GM23338 (cell line): ENCODE measurements at places on chromosomes 7 and 10.

- DNase-seq, result no peak
Observed at GRCh38 chr10:3886641-3887251, 101.7 kb upstream of the KLF6 start.

DNA sequence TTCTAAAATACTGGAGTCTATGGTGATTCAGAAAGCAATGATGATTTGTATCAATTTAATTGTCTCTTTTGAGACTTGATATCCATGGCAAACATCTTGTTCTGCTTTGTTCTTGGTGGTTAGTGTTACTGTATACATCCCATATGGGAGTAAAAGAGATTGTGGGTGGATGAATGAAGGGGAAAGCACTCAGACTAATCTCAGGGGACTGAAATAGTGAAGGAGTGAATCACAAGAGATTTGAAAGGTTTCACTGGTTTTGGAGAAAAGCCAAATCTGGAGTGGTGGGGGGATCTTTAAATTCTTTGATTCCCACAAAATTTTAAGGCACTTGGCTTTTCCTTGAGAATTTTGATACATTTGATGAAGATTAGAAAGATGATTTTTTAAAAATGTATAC lies 369.4 kb downstream of the INHBA start:
- DNase-seq, result no peak

- DNase-seq, result no peak
Observed at GRCh38 chr10:22436526-22436892, 91.2 kb downstream of the SPAG6 start.

DNA sequence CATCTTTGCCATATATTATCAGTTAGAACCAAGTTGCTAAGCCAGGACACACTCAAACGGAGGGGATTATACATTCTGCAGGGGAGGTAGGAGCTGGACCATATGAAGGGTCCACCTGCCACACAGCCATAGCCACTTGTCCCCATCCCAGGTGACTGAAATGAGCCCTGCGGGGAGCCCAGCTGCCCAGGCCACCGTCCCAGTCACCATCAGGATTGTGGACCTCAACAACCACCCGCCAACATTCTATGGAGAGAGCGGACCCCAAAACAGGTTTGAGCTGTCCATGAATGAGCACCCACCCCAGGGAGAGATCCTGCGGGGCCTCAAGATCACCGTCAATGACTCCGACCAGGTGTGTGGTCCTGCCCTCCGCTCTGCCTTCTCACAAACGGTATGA lies 13.7 kb downstream of the CDHR1 start:
- no peak for DNase-seq

DNA sequence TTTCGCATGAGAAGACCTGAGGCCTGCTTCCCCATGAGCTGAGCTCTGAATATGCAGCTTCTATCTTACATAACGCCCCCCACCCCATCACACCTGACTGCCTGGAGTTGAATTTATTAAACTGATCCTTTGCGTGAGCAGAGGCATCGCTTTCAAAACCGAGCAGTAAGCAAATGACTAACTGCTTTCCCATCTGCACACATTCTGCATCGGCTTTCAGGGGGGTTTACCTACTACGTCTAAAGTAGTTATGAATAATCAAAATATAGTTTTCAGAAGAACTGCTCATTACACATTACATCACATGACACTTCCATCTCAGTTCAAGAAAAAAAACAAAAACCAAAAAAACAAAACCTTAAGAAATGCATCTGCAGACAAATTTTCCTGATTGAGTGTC lies 54.7 kb upstream of the EGR2 start:
- no peak for DNase-seq

DNA sequence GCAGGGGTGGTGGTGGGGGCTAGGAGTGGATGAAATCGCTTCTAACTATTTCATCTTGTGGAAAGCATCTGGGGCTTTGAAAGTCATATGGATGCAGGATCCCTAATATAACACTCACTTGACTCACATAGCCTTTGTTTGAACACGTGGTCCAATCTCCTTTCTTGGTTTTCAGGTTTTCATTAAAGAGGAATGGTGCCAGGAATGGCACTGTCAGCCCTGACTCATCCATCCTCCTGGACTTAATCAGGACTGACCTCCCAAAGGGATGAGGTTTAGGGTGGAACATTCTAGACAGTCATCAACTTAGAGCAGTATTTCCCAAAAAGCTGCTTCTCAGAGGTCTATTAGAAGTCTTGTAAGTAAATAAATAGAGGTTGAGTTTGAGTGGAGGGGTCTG lies 162.0 kb upstream of the PLXNA4 start:
- DNase-seq, result no peak
